ENCODE measurements at places on chromosomes 13 and 19.

DNA sequence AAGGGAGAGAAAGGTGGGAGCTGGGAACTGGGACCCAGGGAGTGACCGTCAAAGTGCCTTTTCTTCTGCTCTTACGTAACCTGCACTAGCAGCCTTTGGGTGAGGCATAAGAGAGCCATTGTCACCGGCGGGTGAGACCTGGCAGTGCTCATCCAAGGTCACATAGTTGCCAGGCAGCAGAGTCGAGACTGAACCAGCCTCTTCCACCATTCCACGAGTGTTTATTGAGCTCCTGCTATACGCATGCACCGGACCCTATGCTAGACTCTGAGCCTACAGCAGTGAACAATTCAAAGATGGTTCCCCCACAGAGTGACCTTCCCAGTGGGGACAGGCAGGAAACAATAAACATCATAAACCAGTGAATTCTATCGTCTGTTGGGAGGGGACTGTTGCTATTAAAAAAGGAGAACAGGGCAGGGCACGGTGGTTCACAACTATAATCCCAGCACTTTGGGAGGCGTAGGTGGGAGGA is 18.6 kb upstream of the STRN4 start:
- ATAC-seq, result no peak

DNA sequence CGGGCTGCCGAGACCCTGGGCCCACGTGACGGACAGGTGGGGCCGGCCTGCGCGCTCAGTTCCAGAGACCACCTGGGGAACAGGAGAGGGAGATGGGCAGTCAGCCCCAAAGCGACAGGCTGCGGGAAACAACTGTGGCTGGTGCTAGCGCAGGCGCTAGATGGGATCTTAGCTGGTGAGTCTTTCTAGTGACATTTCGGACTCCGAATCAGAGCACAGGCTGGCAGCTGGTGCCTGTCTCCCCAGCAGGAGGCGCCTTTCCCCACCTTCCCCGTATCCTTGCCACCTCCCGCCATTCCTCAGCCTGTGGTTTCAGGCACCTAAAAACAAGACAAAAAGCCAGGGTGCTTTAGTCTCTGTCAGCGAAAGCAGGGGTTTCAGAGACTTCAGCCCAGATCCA is 19.4 kb upstream of the RANBP3 start:
- ATAC-seq, result no peak

GRCh38 chr19:51434456-51434855 is 17.0 kb upstream of the SIGLEC10 start:
- ATAC-seq, result no peak

- peak; percentile 82 for ATAC-seq
These were observed 3.3 kb upstream of the PEX11G start for GRCh38 chr19:7492142-7492541.

- ATAC-seq, result no peak
These were observed 53.6 kb downstream of the XPO4 start for GRCh38 chr13:20848944-20849343.

- ATAC-seq, result no peak
These were observed 497.8 kb downstream of the FOXO1 start for GRCh38 chr13:40168425-40169166.

- no peak for ATAC-seq
These were observed 104.1 kb upstream of the ZNF492 start for GRCh38 chr19:22530042-22530441.

DNA sequence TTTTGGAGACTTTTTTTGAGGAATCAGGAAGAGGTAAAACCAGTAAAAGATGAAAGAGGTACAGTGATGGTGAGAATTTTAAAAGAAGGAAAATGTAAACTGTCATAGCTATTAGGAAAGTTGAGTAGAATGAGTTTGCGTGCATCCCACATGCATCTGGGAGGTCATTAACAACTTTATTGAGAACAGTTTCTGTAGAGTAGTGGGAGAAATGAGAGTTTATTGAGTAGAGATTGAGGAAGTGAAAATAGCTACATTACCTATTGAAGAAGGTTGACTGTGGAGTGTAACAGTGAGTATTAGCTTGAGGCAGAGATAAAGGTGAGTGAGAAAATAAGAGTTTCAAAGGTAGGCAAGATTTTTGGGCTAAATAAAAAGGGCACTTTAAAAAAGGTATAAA is 38.7 kb downstream of the BRCA2 start:
- no peak for ATAC-seq

DNA sequence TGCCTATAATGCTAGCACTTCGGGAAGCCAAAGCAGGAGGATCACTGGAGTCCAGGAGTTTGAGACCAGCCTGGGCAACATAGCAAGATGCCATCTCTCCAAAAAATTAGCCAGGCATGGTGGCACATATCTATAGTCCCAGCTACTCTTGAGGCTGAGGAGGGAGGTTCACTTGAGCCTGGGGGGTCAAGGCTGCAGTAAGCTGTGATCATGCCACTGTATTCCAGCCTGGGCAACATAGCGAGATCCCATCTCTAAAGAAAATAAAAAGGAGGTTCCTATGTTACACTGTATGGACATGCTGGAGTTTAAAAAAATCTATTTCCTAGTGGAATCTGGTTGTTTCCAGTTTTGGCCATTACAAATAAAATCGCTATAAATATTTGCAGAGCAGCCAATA is 2.6 kb downstream of the CAB39L start:
- no peak for ATAC-seq

DNA sequence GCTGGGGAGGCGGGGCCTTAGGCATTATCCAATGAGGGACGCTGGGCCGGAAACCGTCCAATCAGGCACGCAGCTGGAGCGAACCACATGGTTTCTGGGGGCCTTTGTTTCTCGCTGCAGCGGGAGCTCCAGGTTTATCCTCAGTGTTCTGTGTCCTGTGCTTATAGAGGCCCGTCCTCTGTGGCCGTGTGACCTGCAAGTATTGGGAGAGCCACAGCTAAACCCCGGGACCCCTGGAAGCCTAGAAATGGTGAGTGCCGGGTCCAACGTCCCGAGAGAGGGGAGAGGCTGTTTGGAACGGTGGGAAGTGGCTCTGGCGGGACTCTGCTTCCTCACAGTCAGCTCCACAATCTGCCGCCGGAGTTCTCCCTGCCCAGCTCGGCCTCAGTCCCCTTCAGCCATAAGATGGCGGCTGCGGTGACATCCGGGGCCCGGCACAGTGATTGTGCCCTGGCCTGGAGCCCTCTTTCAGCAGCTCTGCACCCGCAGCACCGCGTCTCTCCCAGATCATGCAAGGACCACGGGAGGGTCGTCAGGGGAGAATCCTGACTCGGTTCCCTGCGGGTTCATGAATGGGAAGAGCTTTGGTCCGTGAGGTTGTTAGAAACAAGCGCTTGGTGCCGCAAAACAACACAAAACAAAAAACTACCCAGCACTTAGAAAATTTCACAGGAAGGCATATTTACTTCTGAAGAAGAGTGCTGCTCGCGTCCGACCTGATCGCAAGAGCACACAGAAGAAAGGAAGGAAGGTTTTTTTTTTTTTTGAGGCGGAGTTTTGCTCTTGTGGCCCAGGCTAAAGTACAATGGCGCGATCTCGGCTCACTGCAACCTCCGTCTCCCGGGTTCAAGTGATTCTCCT is at the start of gene ZNF253:
Gene ZNF253, plus strand, starts transcription at position 133 of the 861 bp plus-strand sequence. Its CDS starts 115 bp downstream, at position 248.
- ATAC-seq, result peak; percentile 95

GRCh38 chr19:43311706-43312105 is 41.8 kb upstream of the CD177 start:
- ATAC-seq, result no peak

- no peak for ATAC-seq
These were observed 72.2 kb downstream of the ATP11A start for GRCh38 chr13:112761701-112762689.

GRCh38 chr13:32993145-32993544 is 23.1 kb upstream of the KL start:
- ATAC-seq, result no peak

DNA sequence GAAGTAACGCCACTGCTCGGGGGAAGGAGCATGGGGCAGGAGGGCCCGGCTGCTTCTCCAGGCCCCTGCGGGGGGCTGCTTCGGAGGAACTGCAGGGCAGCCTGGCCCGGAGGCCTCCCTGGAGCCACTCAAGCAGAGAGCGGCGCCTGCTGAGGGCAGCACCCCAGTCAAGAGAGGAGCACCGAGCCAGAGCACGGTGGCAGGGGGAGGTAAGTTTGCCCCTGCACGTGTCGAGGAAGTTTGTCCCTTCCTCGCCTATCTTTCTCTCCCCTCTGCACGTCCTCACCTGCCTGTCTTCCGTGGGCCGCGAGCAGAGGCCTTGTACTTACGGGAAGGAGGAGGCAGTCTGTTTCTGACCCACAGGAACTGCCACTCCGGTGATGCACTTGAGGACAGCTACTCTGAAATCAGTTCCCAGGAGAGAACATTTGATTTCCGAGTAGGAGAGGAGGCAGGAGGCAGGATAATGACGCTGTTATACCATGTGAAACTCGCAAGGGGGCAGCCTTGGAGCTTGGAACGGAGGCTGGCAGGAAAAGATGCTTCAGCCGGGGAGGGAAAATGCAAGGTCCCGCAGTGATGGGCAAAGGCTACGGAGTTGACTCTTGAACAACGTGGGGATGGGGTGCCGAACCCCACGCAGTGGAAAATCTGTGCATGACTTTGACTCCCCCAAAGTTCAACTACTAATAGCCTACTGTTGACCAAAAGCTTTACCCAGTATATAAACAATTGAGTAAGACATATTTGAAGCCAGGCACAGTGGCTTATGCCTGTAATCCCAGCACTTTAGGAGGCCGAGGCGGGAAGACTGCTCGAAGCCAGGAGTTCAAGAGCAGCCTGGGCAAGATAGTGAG is 5.0 kb downstream of the FFAR1 start:
- ATAC-seq, result peak; percentile 69

DNA sequence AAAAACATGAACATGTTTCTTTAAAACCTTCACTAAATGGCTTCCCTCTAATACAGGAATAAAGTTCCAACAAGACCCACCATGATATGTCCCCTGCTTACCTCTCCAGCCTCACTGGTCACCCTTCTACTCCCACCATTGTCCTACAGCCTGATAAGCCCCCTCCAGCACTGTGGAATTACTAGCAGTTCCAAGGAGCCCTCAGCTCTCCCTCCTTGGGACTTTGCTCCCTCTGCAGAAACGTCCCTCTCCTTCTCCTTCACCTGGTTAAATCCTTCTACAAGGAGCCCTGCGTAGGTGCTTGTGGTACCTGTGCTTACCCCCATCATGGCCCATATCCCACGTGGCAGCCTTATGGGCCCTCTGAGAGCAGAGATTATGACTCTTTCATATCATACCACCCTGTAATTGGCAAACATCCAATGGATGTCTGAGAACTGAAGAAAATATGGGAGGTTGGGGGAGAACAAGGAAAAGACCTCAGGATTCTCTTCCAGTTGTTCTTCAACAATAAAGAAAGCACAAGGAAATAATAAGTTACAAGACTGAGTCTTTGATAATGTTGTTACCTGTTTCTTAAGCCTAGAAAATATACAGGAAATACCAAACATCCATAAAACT is 26.1 kb upstream of the DOCK9 start:
- no peak for ATAC-seq

DNA sequence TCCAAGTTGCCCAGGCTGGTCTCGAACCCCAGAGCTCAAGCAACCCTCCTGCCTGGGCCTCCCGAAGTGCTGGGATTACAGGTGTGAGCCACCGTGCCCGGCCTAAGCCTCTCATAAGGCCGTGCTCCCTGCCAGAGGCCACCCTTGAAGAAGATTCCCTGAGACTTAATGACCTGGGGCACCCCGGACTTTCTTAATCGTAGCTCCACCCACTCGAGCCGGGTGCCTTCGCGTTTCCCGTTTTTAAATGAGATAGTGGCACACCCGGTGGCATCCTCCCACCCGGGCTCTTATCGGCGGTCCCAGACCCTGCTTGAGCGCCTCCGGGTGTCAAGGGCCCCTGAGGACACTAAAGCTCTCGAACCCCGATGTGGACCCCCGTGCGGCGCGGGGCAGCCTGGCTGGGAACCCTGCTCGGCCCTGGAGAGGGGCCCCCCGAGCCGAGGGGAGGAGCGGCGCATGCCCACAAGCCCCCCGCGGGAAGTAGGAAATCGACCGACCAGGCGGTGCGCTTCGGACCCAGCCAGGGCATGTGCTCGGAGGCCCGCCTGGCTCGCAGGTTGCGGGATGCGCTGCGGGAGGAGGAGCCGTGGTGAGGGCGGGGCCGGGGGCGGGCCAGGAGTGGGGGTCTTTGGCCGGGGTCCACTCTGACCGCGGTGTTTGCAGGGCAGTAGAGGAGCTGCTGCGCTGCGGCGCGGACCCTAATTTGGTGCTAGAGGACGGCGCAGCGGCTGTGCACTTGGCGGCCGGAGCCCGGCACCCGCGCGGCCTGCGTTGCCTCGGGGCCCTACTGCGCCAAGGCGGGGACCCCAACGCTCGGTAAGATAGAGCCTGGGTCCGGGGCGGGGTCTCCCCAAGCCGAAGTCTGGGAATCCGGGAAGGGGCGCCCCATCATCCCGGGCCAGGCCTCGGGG is at the start of gene ANKLE1:
Gene ANKLE1, plus strand, starts transcription at position 511 of the 914 bp plus-strand sequence. Its CDS starts 20 bp downstream, at position 531.
- ATAC-seq, result peak; percentile 35

DNA sequence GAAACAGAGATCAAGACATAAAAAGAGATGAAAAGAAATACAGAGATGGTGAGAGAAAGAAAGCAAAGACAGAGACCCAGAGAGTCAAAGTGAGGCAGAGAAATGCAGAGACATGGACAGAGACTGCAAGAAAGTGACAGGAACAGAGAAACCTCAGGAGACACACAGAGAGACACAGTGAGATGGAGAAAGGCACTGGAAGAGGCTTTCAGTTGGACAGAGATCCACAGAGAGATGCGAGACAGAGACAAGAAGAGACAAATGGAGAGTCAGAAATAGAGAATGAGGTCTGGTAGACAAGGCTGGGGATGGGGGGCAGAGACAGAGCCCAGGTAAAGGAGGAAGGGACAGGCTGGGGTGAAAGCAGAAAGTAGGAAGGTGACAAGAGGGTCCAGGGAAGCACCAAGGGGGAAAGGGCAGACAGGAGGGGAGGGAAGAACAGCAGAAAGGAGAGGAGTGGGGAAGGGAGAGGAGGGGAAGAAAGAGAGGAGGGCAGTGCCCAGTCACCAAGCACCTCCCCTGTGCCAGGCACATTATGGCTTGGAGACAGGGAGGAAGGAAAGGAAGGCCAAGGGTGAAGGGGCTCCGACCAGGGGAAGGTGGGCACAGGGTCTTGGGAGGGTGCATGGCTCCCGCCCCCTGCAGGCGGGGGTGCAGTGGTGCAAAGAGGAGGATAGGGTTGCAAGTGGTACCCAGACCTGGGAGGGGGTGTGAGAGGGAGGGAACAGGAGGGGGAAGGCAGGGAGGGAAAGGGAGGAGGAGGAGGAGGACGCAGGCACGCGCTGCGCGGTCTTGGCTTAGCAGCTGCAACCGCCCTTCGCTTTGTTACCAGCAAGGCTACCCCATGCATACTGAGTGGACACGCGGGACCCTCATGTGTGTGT is 38.4 kb downstream of the DEDD2 start:
- no peak for ATAC-seq

DNA sequence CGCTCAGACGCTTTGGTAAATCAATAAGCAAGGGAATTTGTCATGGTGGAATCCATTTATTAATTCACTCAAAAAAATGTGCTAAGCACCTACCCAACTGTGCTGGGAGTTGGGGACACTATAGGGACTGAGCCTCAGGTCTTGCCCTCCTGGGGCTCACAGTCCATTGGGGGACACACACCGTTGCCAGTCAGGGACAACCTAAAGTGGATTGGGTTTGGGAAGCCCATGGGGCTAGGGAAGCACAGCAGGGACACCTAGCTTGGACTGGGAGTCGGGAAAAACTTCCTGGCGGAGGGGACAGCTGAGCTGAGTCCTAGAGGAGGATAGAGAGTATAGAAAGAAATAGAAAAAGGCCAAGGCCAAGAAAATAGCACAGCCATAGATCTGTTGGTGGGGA is 8.5 kb downstream of the FOSB start:
- ATAC-seq, result no peak

All from activated T-helper 17 cell treated with anti-CD3 and anti-CD28 coated beads, Interleukin-2, amount 50 U/mL, for 72 hours (primary cell).